ENCODE measurements at places on chromosomes 3 and 15.

GRCh38 chr15:71777216-71777943, 33.0 kb upstream of the NR2E3 start:
- DNase-seq: no peak

DNA sequence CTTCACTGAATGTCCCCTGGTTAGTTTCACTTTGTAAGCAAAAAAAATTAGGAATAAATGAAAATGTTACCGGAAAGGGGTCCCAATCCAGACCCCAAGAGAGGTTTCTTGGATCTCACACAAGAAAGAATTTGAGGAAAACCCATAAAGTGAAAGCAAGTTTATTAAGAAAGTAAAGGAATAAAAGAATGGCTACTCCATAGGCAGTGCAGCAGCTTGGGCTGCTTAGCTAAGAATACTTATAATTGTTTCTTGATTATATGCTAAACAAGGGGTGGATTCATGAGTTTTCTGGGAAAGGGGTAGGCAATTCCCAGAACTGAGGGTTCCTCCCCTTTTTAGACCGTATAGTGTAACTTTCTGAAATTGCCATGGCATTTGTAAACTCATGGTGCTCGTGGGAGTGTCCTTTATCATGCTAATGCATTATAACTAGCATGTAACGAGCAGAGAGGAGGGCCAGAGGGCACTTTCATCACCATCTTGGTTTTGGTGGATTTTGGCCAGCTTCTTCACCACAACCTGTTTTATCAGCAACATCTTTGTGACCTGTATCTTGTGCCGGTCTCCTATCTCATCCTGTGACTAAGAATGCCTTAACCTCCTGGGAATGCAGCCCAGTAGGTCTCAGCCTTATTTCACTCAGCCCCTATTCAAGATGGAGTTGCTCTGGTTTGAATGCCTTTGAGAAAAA, 41.0 kb upstream of the CMSS1 start:
- peak; percentile 96 for DNase-seq

GRCh38 chr15:48177766-48178647, at the start of gene MYEF2:
Gene MYEF2 (minus strand): TSS chr15:48178295. CDS start chr15:48178237, 58 bp downstream.
- DNase-seq: peak; percentile 77

- peak; percentile 5 for DNase-seq
These were observed 46.2 kb downstream of the C3orf38 start for GRCh38 chr3:88195951-88196434.

DNA sequence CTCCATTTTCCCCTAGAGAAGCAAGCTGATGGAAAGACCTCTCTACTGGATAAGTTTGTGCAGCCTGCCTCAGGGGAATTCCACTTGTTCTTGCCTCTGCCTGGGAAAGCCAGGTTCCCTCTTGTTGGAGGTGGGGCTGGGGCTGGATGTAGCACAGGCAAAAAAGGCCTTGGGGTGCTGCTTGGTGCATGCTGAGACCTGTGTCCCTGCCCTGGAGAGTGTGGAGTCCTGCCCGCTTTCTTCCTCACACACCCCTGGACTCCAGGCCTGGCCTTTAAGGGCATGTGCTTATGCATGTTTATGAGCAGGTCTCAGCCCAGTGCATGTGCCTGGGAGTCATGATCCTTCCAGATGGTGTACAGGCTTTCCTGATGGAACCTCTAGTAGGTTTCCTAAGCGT, 23.5 kb upstream of the JMJD7 start:
- no peak for DNase-seq

DNA sequence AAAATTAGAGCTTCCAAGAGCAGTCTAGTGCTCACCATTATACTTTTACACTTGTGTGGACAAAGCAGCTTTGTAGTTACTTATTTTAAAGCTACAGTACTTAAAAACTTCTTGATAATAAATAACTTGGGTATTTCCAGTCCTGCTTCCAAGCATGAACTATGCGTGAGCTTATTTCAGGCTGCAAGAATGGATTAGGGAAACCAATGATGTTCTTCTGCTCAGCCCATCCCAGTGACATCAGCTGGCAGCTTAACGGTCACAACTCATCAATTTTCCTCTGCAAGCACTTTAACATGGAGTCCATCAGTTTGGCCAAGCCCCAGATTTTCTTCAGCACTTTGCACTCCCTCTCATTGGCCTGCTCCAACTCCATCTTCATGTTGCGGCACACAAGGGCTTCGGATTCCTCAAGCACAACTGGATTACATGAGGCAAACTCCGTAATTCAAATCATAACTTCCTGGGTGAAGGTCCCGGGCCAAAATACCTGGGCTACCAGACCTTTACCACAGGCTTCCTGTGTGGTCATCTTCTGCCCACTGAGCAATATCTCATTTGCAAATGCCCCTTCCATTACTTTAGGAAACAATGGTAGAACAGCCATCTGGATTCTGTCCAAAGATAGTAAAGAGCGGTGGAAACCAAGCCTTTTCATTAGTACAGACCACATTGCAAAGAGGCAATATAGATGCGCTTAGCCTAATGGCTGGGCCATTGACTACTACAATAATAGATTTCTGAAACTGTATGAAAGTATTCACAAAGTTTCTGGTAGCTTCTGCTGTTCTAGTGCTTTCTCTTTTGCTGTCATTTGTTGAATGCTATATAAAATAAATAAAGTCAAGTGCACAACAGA, 87.5 kb upstream of the DAZL start:
- DNase-seq: peak; percentile 5

GRCh38 chr3:186506857-186507256, 37.3 kb downstream of the CRYGS start:
- no peak for DNase-seq

DNA sequence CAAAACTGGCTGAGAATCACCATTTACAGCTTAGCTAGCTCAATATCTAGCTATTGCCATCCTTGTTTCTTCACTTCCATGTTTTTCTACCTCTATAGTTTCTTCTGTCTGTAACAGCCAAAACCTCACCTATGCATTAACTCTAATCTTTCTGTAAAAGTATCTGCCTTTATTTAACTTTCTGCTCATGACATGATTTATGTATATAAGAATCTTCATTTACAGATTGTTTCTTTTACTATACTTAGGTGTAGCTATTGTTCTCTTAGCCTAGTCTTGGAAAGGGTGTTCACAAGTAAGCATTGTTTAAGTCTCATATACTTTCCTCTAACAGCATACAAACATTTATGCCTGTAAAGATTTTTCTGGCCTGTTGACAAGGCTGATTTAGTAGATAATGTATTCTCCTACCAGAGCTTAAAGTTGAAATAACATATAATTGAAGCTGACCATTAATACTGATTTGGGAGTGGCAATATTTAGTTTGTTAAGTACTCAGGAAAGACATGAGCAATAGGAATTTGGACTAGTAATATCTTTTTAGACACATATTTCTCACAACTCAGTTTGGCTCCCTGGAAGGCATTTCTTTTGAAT, 9.4 kb downstream of the FILIP1L start:
- DNase-seq: no peak

- no peak for DNase-seq
These were observed 27.7 kb downstream of the SCG3 start for GRCh38 chr15:51709031-51709430.

DNA sequence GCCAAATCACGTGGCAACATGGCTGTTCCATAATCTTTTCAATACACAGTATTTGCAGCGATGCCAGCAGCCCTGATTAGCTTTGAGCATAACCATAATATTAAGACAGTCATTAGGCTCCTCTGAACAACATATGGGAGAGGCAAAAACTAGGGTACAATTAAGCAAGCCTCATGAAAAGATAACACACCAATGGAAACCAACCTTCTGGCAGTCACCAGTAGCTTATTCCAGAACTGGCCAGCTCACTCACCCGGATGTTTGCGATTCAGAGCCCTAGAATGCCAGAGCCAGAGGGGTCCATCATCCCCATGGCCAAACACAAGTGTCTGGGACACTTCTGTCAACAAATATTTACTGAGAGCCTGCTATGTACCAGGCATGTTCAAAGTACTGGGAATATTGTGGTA, 48.8 kb upstream of the PLXND1 start:
- DNase-seq: no peak

DNA sequence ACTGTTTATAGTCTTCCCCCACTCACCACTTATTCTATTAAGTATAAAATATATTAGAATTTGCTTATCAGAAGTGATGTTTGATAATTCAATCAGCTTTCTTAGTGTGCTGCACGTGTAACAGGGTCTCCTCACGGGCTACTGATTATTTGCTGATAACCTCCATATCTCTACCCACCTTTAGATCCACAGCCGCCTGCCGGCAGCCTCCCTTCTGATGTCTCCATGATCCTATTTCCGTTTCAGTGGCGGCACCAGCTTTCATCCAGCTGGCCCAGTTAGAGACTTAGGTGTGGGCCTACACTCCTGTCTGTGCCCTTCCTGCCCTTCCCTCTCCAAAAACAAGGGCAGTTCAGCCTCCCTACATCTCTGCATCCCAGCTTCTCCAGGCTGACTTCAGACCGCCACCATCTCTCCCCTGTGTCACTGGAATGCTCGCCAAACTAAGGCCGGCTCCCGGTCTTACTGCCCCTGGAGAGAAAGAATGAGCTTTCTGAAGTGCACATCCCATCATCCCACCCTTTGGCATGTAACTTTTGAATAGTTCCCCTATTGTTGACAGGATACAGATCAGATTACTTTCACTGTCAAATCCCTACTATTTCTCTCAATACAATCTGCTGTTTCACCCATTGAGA, 76.6 kb upstream of the PRTG start:
- DNase-seq: no peak

GRCh38 chr3:170421111-170421641, 2.5 kb downstream of the CLDN11 start:
- DNase-seq: peak; percentile 62

GRCh38 chr3:150666167-150666566, 37.6 kb downstream of the ERICH6 start:
- no peak for DNase-seq

DNA sequence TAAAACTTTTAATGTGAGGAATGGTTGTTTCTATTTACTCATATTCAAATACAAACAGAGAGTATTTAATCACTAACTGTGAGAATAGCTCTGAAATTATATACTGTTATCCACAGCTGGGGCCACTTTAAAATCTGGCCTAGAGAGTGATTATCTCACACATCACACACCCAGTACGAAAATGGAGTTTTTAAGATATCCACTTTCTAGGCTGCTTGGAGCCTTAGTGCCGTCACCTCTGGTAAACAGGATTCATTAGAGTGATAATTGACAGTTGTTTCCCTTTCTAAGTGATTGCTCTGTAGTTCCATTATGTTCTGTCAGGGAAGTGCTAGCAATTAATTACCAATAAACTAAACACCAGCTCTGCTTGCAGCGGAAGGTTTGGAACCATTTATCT, 942.4 kb downstream of the FHIT start:
- no peak for DNase-seq

GRCh38 chr3:170809007-170809974, 60.7 kb downstream of the RPL22L1 start:
- peak; percentile 90 for DNase-seq

GRCh38 chr3:171784387-171784786, 25.9 kb downstream of the PLD1 start:
- no peak for DNase-seq

GRCh38 chr3:126498929-126499328, 18.6 kb downstream of the UROC1 start:
- DNase-seq: no peak

- DNase-seq: peak; percentile 83
These were observed 234.6 kb upstream of the BHLHE40 start for GRCh38 chr3:4744405-4745234.

DNA sequence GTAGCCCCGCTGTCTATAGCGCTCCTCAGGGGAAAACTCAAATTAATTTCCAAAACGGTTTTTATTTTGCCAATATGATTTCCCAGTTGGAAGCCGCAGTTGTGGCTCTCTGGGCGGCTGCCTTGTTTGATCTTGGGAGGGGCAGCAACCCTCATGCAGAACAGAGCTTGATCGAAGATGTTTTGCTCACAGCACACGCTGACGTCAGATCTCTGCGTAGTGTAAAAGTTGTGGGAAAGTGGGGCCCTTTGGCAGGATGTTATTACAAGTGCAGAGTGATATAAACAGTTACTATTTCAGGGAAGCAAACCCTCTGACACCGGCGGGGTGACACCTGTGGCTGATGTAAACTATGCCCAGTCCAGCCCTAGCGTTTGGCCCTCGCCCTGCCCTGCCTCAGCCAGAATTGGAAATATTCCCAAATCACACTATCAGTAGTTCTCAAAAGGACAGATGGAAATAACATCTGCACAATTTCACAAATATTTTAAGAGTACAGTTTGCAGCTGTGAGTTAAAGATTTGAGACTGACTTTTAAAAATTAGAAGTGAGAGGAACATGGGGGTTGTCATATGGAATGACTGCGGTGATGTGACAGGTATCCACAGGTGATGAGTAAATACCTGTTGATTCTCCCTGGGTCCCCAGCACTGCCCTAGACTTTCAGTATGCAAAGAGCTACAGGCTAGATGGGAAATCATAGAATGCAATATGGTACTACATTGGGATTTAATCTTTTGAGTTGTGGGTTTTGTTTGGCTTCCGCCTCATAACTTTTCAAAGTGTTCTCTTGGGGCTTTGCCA, 1.7 kb downstream of the SYNM start:
- peak; percentile 17 for DNase-seq

GRCh38 chr15:78142332-78142731, 6.8 kb upstream of the IDH3A start:
- no peak for DNase-seq

DNA sequence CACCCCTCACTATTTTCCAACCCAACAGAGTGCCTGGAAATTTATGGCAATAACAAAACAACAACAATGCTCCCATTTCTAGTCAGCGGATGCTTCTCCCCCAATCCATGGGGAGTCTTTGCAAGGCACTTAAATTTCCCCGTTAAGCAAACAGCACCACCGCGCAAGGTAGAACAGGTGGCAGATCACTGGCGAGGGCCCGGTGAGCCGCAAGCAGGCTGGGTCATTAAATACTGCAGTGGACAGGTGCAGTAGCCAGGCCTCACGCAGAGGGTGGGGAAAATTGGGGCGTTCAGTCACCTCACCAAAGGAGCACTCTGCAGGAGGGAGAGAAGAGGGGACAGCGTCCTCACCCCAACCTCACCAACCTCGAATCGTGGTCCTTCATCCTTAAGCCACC, 147.5 kb downstream of the NTRK3 start:
- DNase-seq: no peak

DNA sequence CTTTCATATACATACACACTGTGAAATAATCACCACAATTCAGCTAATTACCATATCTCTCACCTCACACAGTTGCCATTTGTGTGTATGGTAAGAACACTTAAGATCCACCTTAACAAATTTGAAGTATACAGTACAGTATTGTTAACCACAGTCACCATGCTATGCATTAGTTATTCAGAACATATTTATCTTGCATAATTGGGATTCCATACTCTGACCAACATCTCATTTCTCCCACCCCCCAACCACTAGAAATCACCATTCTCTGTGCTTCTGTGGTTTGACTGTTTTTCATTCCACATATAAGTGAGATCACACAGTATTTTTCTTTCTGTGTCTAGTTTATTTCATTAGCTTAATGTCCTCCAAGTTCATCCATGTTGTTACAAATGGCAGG, 247.7 kb upstream of the CTNNB1 start:
- peak; percentile 36 for DNase-seq

DNA sequence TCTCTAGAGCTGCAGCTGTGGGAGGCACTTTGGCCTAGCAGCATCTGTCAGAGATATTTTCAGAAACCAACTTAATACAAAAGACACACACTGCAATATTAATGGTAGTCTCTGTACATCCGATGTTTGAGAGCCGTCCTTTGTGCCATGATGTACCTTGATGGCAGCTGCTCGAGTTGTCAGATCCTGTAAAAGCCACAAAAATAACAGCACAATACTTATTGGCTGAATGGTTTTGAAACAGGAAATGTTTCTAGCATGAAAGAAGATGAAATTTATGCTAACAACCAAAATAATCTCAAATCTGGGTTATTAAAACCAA, 445.5 kb upstream of the TBL1XR1 start:
- no peak for DNase-seq
